ENCODE measurements at places on chromosomes 4 and X.

GRCh38 chrX:114166601-114167000 is 417.3 kb upstream of the HTR2C start:
- DNase-seq = no peak

DNA sequence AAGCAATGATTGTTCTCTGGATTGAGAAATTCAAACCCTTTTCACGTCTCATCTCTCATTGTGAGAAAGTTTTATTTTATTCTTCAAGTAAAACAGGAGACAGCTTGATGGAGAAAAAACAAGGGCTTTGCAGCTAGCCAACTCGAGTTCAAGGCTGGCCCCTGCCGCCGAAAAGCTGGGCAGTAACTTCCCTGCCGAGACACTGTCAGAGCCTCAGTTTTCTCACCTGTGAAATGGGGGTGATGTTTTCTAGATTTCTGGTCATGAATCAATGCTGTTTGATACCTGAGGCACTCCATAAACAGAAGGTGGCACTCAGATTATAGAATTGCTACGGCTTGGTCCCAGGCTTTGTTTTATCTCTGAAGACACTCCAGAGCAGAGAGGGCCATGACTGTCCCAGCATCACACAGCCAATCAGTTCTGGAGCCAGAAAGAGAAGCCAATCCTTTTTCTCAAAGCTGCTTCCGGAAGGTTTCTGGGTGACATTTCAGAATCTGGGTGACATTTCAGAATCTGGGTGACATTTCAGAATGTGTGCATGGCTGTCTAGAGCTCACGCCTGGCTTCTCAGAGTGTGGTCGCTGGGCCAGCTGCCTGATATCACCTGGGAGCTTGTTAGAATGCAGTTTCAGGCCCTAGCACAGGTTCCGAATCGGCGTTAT is 33.2 kb downstream of the HMX1 start:
- no peak for DNase-seq

DNA sequence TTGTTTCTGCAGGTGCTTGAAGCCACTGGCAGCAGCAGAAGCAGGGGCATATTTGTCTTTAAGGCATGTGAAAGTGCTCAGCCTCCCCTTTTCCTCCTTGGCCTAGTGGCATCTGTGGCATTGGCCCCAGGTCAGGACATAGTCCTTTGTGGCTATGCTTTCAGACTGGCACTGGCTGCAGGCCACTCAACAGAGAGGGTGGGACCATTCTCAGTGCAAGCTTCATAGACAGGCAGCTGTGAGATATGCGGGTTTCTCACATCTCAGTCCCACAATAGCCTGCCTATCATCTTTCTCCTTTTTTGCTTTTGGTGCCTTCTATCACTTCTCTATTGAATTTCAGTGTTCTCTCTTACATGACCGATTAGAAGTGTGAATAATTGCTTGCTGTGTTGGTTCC is 104.8 kb downstream of the ACTRT1 start:
- DNase-seq = no peak

DNA sequence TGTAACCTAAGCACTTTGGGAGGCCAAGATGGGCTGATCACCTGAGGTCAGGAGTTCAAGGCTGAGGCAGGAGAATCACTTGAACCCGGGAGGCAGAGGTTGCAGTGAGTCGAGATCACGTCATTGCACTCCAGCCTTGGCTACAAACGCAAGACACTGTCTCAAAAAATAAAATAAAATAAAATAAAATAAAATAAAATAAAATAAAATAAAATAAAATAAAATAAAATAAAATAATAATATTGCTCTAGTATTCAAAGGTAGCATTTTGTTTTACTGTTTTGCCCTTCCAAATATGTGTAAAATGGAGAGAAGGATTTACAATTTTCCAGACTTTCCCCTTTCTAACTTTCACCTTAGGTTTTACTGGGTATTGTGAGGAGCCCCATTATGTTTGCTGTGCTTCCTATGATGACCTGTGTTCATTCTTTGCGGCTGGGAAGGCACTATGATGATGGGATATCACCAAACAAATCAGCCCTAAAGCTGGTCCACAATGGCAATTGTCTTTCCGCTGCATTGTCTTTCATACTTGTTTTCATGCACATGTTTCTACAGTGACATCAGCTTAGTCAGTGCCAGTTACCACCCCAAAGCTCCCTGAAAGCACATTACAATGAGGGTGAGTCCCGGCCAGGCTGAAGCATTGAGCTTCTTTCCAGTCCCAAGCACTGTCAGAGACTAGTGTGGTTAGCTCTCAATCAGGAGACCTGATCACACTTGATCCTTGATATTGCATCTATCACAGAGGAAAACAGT is 50.8 kb downstream of the DTHD1 start:
- peak; percentile 2 for DNase-seq

DNA sequence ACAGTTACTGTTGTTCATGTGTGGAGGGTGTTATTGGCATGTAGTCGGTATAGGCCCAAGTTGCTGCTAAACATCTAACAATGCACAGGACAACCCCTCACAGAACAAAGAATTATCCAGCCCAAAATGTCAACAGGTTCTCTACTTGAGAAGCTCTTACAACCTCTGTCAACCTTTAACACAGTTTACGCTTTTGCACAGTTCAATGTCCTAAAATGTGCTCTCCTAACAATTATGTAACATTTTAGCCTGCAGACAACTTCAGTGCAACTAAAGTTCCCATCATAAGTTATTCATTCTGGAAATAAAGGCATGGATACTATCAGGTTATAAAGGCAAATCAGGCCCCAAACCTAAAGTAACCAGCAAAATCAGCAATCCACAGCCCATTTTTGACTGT is 66.2 kb downstream of the ASB9 start:
- DNase-seq = no peak

- DNase-seq = peak; percentile 80
Measured at GRCh38 chrX:130715299-130715698, 187.7 kb downstream of the ENOX2 start.

GRCh38 chr4:1579901-1580691 is 104.0 kb downstream of the FAM53A start:
- peak; percentile 43 for DNase-seq

DNA sequence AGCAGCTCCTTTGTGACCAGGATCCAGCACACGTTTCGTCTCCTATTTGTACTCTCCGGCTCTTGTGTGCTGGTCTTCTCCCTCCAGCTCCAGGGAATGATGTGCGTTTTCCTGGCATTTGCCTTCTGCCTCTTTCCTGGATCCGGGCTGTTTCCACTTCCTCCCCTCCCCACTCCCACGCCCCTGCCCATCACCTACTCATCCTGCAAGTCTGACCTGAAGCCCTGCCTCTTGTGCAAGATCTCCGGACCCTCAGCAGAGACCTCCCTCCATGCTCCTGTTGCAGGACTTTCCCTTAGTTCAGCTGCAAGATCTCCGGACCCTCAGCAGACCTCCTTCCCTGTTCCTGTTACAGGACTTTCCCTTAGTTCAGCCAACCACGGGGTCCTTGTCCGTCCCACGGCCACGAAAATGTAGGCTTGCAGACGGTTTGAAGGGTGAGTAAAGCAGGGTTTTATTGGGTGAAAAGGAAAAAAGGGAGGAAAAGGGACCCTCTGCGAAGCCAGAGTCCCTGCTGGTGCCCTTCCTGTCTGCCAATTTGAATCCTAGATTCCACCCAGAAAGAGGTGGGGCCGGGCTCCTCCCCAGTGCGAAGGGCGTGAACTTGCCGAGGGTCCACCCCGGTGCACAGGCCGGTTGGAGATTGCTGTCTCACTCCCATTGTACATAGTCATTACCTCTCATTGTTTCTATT is 74.4 kb upstream of the IRF2 start:
- DNase-seq = no peak

- DNase-seq = no peak
Measured at GRCh38 chr4:105509714-105510113, 35.9 kb upstream of the PPA2 start.

GRCh38 chr4:169902658-169903345 is 123.4 kb downstream of the MFAP3L start:
- no peak for DNase-seq

DNA sequence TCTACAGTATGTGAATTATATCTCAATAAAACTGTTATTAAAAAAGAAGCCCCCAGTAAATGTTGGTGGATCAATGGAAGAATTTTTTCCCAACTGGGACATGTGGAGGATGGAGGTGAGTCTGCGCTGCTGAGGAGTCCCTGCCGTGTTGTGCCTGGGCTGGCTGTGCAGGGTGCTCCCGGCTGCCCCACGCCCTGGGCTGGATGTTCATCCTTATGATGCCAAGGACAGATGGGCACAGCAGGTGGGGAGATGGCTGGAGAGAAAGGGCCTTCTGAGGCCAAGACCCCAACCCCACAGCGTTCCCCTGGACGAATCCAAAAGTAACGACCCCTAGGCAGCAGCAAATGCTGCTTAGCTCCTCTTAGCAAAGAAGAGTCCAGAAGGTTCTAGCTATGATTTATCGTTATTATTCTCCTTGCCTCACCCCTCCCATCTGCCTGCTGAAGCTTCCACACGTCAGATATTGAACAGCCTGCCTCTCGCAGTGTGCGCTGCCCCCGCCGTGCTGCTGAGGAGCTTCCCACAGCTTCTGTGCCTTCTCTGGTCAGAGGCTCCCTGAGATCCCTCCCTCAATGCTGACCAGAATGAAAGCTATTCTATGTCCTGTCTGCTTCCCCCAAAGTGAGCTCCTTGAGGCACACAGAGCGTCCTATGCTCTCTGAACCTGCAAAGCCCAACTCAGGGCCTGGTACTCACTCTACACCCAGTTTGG is 26.5 kb downstream of the HMX1 start:
- no peak for DNase-seq

GRCh38 chr4:17310269-17310652 is 201.6 kb downstream of the QDPR start:
- DNase-seq = peak; percentile 73

DNA sequence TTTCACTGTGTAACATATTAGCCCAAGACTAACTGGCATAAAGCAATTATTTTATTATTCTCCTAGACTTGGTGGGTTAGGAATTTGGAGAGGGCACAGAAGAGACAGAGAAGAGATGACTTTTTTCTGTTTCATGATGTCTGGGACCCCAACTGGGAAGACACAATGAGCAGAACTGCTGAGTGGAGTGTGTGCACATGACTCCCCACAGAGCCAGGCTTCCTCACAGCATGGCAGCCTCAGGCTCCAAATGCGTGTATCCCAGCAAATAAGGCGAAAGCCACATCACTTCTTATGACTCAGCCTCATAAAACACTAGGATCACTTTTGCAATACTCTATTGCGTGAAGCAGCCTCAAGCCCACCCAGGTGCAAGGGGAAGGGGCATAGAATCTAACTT is 68.4 kb downstream of the MFAP3L start:
- DNase-seq = no peak

GRCh38 chr4:185997296-185997695 is 71.7 kb upstream of the TLR3 start:
- no peak for DNase-seq

GRCh38 chr4:1232661-1233621 is 16.0 kb downstream of the CTBP1 start:
- DNase-seq = peak; percentile 25

DNA sequence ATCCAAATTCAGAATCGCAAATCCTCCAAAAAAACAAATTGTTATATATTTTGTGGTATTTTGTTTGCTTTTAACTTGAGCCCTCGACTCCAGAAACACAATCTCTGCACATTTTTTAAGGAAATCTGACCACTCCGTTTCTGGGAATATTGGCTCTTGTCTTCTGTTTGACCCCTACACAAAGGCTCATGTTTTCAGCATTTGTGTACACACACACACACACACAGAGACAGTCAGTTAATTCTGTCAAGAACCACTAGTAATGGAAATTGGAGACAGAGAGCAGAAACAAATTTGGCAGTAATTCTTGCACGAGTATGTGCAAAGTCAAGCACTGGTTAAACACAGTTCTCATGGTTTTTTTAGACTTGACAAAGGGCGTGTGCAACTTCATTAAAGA is 115.4 kb downstream of the AFAP1 start:
- DNase-seq = peak; percentile 59

DNA sequence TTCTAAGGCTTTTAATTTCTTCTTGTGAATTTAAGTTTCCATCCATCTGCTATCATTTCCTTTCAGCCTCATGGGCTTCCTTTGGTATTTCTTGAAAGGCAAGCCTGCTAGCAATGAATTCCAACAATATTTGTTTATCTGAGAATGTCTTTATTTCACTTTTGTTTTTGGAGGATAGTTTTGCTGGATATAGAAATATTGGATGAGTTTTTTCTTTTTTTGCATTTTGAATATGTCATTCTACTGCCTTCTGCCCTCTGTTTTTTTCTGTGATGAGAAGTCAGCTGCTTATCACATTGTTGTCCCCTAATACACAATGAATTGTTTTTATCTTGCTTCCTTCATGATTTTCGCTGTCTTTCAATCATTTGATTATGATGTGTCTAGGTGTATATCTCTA is 13.2 kb upstream of the SORCS2 start:
- no peak for DNase-seq

- no peak for DNase-seq
Measured at GRCh38 chr4:49000806-49001205, 14.7 kb downstream of the CWH43 start.

DNA sequence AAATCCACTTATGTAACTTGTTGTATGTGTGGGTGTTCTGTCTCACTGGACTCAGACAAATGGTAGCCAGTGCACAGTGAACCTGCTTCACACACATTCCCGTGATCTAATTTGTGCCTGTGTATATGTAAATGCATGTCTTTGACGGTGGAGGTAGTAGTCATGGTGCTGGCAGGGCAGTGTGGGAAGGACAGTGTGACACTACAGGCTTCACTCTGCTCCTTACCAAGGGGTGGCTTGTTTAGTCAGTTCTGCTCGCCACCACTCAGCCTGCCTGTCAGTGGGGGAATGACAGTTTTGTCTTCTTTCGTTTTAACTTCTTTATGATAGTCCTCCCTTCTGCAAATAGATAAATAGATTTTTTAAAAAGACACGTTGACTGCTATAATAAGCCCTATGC is 17.7 kb upstream of the PAQR3 start:
- no peak for DNase-seq

DNA sequence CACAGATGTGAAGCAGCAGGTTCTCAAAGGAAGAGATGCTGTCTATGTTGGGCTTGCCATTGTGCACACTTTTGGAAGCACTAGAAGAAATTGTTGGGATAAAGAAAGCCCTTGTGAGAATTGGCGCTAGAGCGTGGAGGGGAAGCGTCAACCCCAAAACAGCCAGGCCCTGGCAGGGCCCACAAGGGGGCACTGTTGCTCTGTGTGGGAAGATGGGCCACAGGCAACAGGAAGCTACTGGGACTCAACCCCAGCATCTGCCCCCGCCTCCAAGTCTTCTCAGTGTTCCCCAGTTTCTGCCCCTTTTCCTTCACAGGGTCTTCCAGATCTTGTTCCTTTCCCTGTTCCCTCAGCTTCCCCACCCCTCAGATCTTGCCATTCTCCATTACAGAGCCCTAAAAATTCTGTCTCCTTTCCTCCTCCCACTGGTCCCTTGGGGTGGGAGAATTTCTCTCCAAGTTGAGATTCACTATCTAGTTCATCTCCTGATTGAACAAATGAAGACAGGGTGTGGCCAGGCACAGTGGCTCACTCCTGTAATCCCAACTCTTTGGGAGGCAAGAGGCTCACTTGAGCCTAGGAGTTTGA is 85.5 kb downstream of the STARD8 start:
- DNase-seq = peak; percentile 2

GRCh38 chr4:67019686-67020437 is 525.4 kb downstream of the CENPC start:
- DNase-seq = peak; percentile 40

GRCh38 chr4:79607979-79608378 is 200.0 kb upstream of the GK2 start:
- no peak for DNase-seq

GRCh38 chrX:129696463-129697155 is 41.9 kb upstream of the APLN start:
- DNase-seq = no peak

- DNase-seq = peak; percentile 3
Measured at GRCh38 chr4:164210377-164210776, 543.6 kb upstream of the SMIM31 start.

GRCh38 chr4:118799231-118799942 is 36.5 kb downstream of the SEC24D start:
- no peak for DNase-seq

GRCh38 chr4:65538571-65538970 is 131.7 kb downstream of the EPHA5 start:
- DNase-seq = peak; percentile 78
